Activated CD8-positive, alpha-beta memory T cell treated with anti-CD3 and anti-CD28 coated beads for 4 hours (primary cell): ENCODE measurements at places on chromosomes 3 and 15.

DNA sequence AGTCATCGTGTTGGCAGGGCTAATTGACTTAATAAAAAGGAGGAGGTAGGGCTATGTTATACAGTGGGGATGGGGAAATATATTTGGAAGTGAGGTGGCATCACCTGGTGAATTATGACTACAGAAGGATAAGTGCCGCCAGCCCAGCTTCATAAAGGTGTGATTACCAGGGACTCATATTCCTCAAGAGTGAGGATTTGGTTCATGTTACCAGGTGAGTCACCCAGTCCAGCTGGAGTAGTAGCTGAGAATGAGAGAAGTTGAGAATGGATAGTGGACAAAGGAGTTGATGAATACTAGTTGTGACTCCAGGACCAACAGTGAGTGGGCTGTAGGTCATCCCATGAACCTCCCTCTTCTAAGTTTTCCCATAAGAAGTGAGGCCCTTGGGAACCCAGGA is 143.0 kb upstream of the GALNT15 start:
- no peak for DNase-seq

- no peak for DNase-seq
Measured at GRCh38 chr3:24160424-24161095, 215.5 kb downstream of the NR1D2 start.

DNA sequence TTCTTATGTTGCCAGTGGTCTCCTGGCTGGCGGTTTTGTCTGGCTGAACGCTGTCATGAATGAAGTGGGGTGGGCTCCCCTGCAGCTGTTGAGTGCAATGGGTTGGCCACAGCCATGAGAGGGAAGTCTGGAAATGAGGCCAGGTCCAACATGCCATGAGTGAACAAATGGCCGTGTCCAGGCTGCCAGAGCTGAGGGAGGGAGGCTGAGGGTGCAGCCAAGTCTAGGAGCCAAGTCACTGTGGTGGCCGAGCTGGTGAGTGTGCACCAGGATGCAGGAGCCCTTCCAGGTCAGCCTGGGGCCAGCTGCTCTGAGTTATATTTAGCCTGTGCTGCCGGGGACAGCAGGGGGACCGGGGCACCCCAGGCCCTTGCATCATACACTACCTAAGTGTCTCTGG is 24.7 kb upstream of the PRR23E start:
- DNase-seq, result no peak

GRCh38 chr3:162338514-162338913 is 841.9 kb downstream of the OTOL1 start:
- DNase-seq, result no peak

DNA sequence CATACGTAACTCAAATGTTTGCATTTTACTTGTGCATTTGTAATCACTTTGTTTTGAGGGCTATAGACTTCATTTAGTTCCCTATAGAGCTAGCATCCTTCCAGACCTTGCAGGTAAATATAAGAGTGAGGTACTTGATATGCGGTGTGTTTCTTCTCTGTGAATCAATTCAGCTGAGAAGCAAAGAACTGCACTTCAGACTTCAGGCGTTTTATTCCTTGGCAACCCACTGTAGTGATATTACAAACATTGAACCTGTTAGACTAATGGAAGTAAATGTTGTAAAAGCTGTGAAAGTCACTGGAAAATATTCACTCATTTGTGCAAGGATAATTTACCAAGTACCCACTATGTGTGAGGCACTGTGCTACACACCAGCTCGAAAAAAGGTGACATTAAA is 94.1 kb upstream of the CHL1 start:
- no peak for DNase-seq

- no peak for DNase-seq
Measured at GRCh38 chr3:150635526-150635925, 32.4 kb downstream of the SELENOT start.

DNA sequence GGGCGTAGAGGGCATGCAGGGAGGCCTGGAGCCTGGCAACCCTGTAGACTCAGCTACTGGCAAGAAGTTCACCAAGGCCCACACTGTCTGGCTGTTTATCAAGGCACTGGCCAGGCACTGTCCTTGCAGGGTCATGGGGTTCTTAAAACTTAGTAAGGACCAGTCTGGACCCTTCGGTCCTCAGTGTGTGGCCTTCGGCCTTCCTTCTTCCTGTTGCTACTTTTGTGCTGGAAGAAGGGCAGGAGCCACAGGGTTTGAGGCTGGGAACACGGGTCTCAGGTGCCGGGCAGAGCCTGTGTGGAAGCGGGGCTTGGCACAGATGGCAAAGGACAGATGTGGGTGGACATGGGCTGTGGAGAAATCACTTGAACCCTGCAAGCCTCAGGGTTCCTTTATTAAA is 76.6 kb downstream of the SNRK start:
- no peak for DNase-seq

DNA sequence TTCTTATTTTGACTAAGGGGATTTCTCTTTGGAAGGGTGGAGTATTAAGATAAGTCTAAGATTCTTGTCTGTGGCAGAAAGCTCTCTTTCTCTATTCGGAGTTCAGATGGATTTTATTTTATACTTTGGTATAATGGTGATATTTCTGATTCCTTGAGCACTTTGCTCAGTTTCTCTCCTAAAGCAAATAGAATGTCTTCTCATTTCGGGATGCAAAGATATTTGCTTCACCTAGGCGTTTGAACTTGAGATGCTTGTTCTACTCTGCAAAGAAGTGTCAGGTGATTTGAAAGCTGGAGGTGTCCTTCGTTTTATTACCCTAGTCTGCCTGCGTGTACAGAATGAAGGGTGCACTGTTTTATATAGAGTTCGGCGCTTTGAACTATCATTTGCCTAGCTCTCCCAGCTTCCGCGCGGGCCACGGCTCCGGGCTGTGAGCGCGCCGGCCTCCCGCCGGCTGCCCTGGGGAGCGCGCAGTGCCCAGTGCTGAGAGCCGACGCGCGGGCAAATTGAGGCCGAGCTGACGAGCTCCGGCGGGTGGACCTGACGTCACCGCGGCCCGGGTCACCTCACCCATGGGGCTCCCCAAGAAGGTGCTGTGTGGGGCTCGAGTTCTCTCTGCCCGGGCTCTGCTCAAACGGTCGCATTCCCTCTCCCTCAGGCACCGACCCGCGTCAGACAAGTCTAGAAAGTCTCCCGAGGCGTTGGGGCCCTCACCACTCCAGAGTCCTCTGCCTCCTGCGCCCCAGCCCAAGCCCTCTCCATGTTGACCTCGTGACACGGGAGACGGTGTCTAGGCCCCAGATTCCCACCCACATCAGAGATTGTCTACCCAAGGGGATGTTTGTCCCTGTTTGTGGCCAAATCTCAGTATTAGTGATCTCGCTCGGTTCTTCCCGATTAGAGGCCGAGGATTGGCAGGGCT is 7.5 kb downstream of the SOX2 start:
- DNase-seq, result no peak

DNA sequence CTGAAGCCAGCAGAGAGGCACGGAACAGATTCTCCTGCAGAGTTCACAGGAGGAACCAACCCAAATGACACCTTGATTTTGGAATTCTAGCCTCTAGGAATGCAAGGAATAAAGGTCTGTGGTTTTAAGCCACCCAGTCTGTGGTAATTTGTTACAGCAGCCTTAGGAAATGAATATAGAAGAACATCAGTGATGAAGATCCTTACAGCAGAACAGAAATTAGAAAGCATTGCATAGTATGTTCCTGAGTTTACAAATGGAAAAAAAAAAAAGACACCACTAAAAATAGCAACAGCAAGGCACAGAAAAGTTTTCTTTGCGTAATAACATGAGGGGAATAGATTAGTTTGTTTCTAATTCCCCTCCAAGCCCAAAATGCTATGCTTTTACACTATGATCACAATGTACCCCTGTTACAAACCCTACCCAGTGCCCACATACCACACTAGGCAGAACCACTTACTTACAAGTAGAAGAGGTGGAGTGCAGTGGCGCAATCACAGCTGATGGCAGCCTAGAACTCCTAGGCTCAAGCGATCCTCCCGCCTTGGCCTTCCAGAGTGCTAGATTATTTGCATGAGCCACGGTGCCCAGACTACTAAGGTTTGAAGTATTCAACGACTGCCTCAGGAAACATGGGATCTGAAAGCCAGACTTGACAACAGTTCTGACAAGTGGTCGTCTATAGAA is 84.3 kb downstream of the SHQ1 start:
- DNase-seq, result no peak

DNA sequence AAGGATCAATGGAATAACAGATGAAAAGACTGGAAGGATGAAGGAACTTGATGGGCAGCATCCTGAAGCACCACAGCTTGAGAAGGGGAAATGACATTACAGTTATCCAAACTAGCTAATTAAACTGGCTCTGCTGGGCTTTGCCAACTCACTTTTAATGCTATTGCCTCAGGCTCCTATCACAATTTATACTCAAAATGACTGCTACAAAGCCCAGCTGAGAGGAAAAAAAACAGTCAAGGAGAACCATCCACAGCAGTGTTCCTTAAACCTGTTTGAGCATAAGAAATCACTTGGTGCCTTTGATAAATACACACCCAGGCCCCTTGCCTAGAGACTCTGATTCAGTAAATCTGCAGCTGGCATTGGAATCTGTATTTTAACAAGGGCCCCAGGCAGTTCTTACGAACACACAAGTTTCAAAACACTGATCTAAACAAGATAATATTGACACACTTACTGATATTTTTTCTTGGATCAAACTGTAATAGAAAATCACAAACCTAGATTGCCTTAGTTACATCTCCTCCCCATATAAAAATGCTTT is 85.8 kb downstream of the MB21D2 start:
- no peak for DNase-seq

GRCh38 chr3:15578289-15578867 is 23.0 kb downstream of the HACL1 start:
- no peak for DNase-seq

DNA sequence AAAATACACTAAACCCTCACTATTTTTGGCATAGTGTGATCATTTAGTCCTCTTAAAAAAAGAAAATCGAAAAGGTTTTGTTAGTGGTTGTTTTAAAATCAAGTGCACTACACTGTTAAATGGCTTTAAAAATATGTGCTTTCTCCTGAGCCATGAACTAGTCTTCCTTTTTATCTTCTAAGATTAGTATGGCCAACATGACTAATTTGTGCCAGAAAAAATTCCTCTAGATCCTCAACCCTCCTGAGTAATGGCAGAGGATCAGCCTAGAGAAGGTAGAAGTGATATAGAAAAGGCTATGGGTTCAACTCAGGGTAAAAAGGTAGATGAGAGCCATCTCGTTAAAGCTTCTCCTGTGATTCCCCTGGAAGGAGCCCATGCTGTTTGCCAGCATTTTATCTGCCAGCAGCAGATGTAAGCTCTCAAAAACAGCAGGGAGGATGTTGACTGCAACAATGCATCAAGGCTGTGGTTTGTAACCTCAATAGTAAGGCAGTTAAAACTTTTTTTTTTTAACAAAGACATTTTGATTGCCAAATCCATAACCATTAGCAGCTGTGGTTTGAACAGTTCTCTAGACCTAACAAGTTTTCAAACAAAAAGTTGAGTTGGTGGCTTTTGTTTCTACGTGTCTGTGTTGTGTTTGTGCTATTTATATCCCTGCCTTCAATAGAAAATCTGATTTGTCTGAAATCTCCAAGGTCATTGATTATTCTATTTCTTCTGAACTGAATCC is 30.2 kb upstream of the ZNF609 start:
- peak; percentile 4 for DNase-seq

DNA sequence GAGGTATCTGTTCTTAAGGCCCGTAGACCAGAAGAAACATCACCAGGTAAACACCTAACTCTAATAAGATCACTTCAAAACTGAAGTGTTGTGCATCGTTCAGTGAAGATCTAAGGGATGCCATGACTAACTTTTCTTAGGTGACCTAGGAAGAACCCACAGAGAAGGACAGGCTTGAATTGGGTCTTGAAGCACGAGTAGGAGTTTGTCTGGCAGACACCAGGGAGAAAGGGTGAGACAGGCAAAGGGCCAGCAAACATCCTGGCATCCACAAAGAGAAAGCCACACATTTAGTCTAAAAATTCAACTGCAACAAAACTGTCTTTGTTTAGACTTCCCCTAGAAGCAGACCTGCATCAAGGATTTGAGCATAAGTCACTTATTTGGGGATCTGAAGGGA is 15.5 kb upstream of the CMTM8 start:
- DNase-seq, result no peak

- no peak for DNase-seq
Measured at GRCh38 chr3:4551794-4552442, 58.8 kb downstream of the ITPR1 start.

- DNase-seq, result no peak
Measured at GRCh38 chr15:53837263-53837662, 77.8 kb upstream of the WDR72 start.

DNA sequence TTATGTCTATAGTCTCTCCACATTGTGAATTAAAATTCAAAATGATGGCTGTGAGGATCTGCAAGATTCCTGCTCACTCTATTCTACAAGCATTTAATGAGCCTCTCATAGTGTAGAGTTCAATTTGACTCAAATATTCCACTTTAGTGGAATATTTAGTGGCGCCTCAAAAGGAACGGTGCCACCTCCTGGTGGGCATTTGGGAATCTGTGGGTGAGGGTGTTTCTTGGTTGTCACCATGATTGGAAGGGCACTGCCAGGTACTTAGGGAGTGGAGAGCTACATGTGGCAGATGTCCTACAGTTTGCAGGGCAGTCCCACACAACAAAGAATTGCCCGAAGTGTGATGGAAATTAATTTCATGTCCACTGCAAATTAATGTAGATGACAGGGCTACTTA is 21.5 kb upstream of the KCNMB3 start:
- no peak for DNase-seq

DNA sequence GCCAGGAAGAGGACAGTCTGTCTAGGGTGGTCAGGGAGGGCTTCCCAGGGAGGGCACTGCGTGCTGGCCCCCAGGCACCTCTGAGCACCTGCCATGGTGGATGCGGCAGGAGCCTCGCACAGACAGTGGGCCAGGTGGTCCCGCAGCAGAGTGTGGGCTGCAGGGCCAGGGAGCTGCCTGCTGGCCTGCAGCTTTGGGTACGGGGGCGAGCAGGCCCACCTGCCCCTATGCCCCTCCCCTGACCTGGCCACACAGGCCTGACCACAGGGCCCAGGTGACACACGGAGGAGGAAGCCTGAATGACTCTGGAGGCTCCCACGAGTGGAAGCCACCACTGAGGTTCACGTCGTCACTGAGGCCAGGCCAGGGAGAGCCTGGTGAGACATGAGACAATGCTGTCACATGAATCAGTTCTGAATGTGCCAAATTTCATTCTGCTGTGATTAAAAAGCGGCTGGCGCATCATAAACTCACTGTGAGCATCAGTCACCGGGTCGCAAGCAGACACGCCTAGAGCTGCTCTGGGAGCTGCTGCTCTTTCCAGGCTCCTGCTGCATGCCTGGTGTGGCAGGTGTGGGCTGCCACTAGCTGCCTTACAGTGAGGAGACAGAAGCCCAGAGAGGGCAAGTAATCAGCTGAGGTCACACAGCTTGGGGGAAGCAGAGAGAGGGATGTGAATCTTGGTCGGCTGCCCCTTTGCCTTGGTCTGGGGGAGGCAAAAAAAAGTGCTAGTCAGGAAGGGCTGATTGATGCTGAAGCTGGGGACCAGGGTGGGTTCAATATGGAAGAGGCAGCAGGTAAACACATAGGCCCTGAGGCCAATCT is 39.5 kb upstream of the IQSEC1 start:
- DNase-seq, result no peak
